NCI-H748 treated with DMSO at 0.1 percent for 48 hours (cell line): ENCODE measurements at places on chromosomes 6 and 20.

DNA sequence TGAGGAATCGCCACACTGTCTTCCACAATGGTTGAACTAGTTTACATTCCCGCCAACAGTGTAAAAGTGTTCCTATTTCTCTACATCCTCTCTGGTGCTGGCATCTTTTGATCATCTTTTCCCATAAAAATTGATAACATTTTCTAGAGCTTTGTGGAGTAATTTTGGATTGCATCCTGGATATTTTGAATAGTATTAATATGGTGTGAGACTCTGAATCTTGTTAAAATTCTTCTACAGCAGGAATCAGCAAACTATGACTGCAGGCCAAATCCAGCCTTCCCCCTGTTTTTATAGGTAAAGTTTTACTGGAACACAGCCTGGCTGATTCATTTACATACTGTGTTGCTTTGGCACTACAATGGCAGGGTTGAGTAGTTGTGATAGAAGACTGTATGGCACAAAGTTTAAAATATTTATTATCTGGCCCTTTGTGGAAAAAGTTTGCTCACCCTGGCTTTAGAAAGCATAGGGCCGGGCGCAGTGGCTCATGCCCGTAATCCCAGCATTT, 15.0 kb upstream of the RNF8 start:
- DNase-seq: no peak

GRCh38 chr6:1587546-1587945, 22.2 kb upstream of the FOXC1 start:
- DNase-seq: no peak

GRCh38 chr6:63643862-63644261, 8.3 kb downstream of the PHF3 start:
- no peak for DNase-seq

- DNase-seq: no peak
Observed at GRCh38 chr20:38192323-38192885, 27.3 kb upstream of the TGM2 start.

GRCh38 chr20:52434041-52434425, 242.5 kb upstream of the ZFP64 start:
- DNase-seq: no peak

DNA sequence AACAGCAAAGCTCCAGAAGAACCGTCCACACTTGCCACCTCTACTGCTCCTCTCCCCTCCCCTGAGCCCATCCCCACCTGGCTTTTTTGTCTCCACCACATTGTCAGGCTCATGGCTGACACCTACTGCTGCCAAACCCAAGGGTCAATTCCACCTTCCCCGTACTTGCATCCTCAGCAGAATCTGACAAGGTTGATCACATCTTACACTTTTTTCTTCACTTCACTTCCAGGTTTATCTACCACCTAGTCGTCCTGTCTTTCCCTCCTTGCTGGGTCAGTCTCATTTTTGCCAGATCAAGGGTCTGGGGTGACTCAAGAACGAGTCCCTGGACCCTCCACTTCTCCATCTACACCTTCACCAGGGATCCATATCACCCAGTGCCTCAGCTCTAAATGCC, 3.1 kb downstream of the AURKA start:
- no peak for DNase-seq

DNA sequence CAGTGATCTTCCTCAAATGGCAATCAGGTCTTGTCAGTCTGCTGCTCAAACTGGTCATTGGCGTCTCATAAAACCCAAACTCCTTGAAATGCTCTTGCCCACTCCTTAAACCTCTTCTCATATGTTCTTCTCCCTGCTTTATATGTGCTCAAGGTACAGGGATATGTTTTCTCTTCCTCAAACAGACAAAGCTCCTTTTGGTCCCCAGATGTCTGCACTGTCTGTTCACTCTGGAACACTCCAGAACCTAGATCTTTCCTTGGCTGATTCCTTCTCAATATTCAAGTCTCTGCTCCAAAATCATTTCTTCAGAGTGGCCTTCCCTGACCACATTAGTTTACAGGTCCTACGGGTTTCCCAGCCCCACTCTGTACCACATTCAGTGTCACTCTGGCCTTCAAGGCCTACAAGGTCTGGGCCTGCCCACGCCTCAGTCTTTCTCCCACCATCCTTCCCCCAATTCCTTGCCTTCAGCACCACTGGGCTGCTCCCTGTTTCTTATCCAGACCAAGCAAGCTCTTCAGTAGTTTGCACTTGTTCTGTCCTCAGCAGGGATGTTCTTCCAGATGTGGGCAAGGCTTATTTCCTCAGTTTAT, 9.0 kb downstream of the THEMIS start:
- no peak for DNase-seq

DNA sequence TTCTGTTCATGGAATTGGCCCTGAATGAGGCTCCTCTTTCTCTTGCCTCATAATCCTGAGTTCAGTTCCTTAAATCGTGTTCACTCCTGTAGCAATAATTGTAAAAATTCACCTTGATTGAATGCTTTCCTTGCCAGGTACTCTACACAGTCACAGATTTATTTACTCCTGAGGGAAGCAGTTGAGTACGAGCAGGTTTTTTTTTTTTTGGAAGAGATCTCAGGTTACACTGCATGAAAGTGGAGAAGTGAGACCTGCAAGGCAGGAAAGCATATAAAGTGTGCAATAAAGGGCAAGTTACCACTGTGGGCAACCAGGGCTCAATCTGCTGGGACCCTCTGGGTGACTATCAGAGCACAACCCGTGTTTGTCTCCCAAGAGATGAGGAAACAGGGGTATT, 93.0 kb upstream of the DOK5 start:
- no peak for DNase-seq

DNA sequence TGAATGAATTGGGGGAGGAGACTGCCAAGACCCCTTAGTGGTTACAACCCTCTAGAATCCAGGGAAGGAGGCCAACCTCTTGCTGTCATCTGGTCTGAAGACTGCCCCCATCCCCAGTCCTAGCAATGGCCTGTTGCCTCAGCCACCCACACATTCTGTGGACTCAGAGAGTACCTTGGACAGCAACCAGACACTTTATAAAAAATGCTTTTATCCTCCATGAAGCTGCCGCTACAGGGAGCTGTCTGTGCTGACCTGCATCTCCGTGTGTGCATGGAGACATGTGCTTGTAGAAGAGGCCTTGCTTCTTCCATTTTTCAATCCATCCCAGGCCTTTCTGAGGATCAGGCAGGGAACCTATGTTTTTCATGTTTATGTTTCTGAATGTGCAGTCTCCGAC, 15.2 kb downstream of the CDH22 start:
- no peak for DNase-seq

GRCh38 chr20:34468951-34469350, 47.3 kb upstream of the DYNLRB1 start:
- no peak for DNase-seq

- DNase-seq: peak; percentile 44
Observed at GRCh38 chr6:152983637-152984512, 1.0 kb upstream of the FBXO5 start.

DNA sequence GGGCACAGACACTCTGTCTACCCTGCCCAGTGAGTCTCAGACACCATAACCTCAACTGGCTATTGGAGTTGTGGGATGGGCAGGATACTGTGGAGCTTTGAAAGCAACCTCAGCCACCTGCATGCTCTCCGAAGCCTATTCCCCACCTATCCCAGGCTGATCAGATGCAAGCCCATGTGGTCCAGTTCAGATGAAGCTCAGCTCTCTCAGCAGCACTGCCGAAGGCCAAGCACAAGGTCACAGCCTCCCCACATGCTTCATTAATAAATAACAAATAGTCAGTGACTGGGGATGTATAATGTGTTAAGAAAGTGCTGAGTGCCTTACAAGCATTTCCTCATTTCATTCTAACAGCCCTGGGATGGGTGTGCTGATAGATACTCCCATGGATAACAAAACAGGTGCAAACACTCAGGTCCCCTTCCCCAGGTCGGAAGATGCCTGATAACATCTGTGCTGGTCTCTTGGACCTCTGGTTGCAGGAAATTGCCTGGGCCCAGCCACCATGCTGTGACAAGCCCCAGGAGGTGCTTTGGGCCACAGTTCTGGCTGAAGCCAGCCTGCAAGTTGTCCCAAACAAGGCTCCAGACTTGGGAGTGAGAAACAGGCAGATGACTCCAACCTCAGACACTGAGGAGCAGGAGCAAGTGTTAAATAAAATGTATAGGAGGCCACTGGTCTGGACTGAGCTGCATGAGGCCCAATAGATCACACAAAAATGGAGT, 3.7 kb downstream of the ACSS1 start:
- no peak for DNase-seq
